HFFc6 (cell line): ENCODE measurements at places on chromosomes 16 and 17. TPM values are rescaled to one million over a fixed set of nuclear protein-coding genes. Genes with fewer than 3 reads are reported as not detected.
A peak's percentile ranks its signal among the peaks of the same experiment; 100 is the strongest.

- no peak for DNase-seq
- H3K36me3 ChIP-seq, result peaks cover 17% of the 10 kb centered on the region
- peaks cover 2% of the 10 kb centered on the region for H3K27me3 ChIP-seq
- peaks cover 20% of the 10 kb centered on the region for H3K4me1 ChIP-seq
- H3K27ac ChIP-seq, result no peak overlapping the region
Measured at GRCh38 chr17:45270828-45271418, 9.0 kb upstream of the SPATA32 start.

The NPIPA8 gene
- total RNA-seq, result 15.5 to 17.4 TPM (median 16.1 TPM) in 3 replicates

The GLIS2 gene
- total RNA-seq, result 24.0 to 26.0 TPM (median 24.1 TPM) in 3 replicates

- H3K36me3 ChIP-seq, result no peaks in the 10 kb centered on the region
- DNase-seq, result no peak
- H3K27ac ChIP-seq, result no peak overlapping the region
- H3K4me3 ChIP-seq, result no peak overlapping the region
- peaks cover 31% of the 10 kb centered on the region for H3K27me3 ChIP-seq
Measured at GRCh38 chr17:37726891-37727675, 17.8 kb downstream of the HNF1B start.

The GP1BA gene
- not detected in 3 replicates for total RNA-seq

GRCh38 chr16:19700319-19700781 is 17.7 kb downstream of the KNOP1 start:
- peaks cover 10% of the 10 kb centered on the region; the same call in 1 of the 2 replicates for H3K27me3 ChIP-seq
- H3K4me3 ChIP-seq, result 0 out of 2 replicates have a peak overlapping the region, but pooled peaks have one; percentile 15
- peaks cover 62% of the 10 kb centered on the region for H3K4me1 ChIP-seq
- no peak for DNase-seq
- H3K36me3 ChIP-seq, result peaks cover 46% of the 10 kb centered on the region

GRCh38 chr17:49496183-49496866 is 1.2 kb downstream of the NGFR start:
- peaks cover 64% of the 10 kb centered on the region for H3K27me3 ChIP-seq
- H3K27ac ChIP-seq, result no peak overlapping the region
- H3K4me1 ChIP-seq, result no peaks in the 10 kb centered on the region

GRCh38 chr17:34750004-34750403 is 170.6 kb downstream of the TMEM132E start:
- H3K36me3 ChIP-seq, result no peaks in the 10 kb centered on the region
- no peak overlapping the region for H3K4me3 ChIP-seq
- peaks cover 5% of the 10 kb centered on the region; the same call in 1 of the 2 replicates for H3K27me3 ChIP-seq
- H3K4me1 ChIP-seq, result no peaks in the 10 kb centered on the region
- no peak overlapping the region for H3K27ac ChIP-seq

DNA sequence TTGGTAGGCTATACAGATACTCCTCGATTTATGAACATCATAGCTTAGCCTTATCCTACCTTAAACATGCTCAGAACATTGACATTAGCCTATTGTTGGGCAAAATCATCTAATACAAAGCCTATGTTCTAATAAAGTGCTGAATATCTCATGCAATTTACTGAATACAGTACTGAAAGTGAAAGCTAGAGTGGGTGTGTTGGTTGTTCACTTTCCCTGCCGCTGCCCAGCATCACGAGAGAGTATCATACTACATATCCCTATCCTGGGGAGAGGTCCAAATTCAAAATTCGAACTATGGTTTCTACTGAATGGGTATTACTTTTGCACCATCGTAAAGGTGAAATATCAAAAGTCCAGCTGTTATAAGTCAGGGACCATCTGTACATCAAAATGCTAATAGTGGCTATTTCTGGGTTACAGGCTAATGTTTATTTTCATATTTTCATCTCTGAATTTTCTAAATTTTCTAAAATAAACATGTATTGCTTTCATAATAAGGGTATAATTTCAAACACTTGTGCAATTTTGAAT is 54.5 kb downstream of the NACA2 start:
- DNase-seq, result no peak
- H3K4me3 ChIP-seq, result peak overlapping the region; percentile 81
- H3K4me1 ChIP-seq, result peaks cover 5% of the 10 kb centered on the region; the same call in 1 of the 2 replicates
- peaks cover 6% of the 10 kb centered on the region for H3K36me3 ChIP-seq
- H3K27me3 ChIP-seq, result peaks cover 2% of the 10 kb centered on the region; the same call in 1 of the 2 replicates

GRCh38 chr16:16973707-16974591 is 496.8 kb downstream of the XYLT1 start:
- H3K27me3 ChIP-seq, result no peaks in the 10 kb centered on the region
- no peaks in the 10 kb centered on the region for H3K4me1 ChIP-seq
- no peak for DNase-seq
- no peak overlapping the region for H3K4me3 ChIP-seq

- no peak overlapping the region for H3K27ac ChIP-seq
- H3K27me3 ChIP-seq, result peaks cover 50% of the 10 kb centered on the region
- DNase-seq, result no peak
- no peak overlapping the region for H3K4me3 ChIP-seq
Measured at GRCh38 chr16:85882181-85882810, 16.7 kb upstream of the IRF8 start.

The ZNF785 gene
- total RNA-seq, result 8.1 to 9.5 TPM (median 9.4 TPM) in 3 replicates

The TANC2 gene
- 69.5 to 103 TPM (median 83.2 TPM) in 3 replicates for total RNA-seq

DNA sequence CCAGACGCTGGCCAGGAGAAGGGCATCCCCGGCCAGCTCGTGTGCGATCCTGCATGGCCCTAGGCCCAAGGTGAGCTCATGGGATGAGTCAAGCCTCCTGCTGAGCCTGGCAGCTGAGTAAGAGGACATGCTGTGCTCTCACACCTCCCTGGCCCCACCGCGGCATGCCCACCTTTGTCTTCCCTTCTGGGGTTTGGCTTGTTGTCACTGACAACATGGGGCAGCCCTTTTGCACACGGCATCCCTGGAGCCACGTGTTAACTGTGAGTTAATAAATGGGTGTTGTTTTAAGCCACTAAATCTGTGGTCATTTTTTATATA is 8.9 kb upstream of the TNS4 start:
- no peak for DNase-seq
- peaks cover 1% of the 10 kb centered on the region; the same call in 1 of the 2 replicates for H3K27me3 ChIP-seq
- no peak overlapping the region for H3K4me3 ChIP-seq
- peaks cover 26% of the 10 kb centered on the region for H3K4me1 ChIP-seq
- no peak overlapping the region for H3K27ac ChIP-seq
- H3K36me3 ChIP-seq, result no peaks in the 10 kb centered on the region

GRCh38 chr17:79741751-79742588 is 11.2 kb downstream of the ENPP7 start:
- no peak overlapping the region for H3K4me3 ChIP-seq
- no peaks in the 10 kb centered on the region for H3K36me3 ChIP-seq
- peak; percentile 31 for DNase-seq
- peaks cover 12% of the 10 kb centered on the region; the same call in 1 of the 2 replicates for H3K4me1 ChIP-seq

DNA sequence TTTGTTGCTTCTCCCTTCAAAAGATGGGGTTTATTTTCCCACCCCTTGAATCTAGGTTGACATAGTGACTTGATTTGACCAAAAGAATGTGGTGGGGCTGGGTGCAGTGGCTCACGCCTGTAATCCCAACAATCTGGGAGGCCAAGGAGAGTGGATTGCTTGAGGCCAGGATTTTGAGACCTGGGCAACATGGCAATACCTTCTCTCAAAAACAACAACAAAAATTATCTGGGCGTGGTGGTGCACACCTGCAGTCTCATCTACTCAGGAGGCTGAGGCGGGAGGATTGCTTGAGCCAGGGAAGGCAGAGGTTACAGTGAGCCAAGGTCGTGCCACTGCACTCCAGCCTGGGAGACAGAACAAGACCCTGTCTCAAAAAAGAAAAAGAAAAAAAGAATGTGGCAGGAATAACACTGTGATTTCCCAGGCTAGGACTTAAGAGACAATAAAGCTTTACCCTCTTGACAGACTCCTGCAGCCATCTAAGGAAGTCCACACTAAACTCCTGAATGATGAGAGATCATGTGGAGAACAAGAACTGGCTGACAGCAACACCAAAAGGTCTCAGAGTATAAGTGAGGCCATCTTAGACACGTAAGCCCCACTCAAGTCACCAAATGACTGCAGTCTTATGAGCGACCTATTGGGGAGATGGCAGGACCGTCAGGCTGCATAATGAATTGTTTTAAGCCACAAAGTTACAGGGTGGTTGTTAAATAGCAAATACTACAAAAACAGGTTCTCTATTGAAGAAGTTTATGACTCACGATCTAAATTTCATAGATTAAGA is 37.0 kb downstream of the FBXL20 start:
- H3K27ac ChIP-seq, result peak overlapping the region; percentile 74; the same call in 1 of the 2 replicates
- H3K27me3 ChIP-seq, result no peaks in the 10 kb centered on the region; the same call in 1 of the 2 replicates
- H3K4me1 ChIP-seq, result peaks cover 26% of the 10 kb centered on the region
- H3K36me3 ChIP-seq, result no peaks in the 10 kb centered on the region
- peak overlapping the region; percentile 76 for H3K4me3 ChIP-seq

- H3K36me3 ChIP-seq, result no peaks in the 10 kb centered on the region
- peaks cover 4% of the 10 kb centered on the region for H3K27me3 ChIP-seq
- DNase-seq, result no peak
- no peak overlapping the region for H3K4me3 ChIP-seq
- peak overlapping the region; percentile 100; the same call in 1 of the 2 replicates for H3K27ac ChIP-seq
Measured at GRCh38 chr17:50213026-50214022, 11.9 kb upstream of the COL1A1 start.

The RNF43 gene
- total RNA-seq, result not detected in 2 replicates

- H3K36me3 ChIP-seq, result peaks cover 5% of the 10 kb centered on the region
- H3K4me1 ChIP-seq, result peaks cover 47% of the 10 kb centered on the region
- peak overlapping the region; percentile 29 for H3K27ac ChIP-seq
- H3K4me3 ChIP-seq, result no peak overlapping the region
- peaks cover 4% of the 10 kb centered on the region for H3K27me3 ChIP-seq
Measured at GRCh38 chr16:56269281-56269680, 78.0 kb downstream of the GNAO1 start.

GRCh38 chr17:42679492-42680330 is 1.9 kb downstream of the CCR10 start:
- peak overlapping the region; percentile 86 for H3K4me3 ChIP-seq
- peak overlapping the region; percentile 89 for H3K27ac ChIP-seq
- H3K27me3 ChIP-seq, result peaks cover 8% of the 10 kb centered on the region
- H3K4me1 ChIP-seq, result peaks cover 55% of the 10 kb centered on the region
- H3K36me3 ChIP-seq, result peaks cover 5% of the 10 kb centered on the region; the same call in 1 of the 2 replicates

- H3K27ac ChIP-seq, result no peak overlapping the region
- peaks cover 25% of the 10 kb centered on the region for H3K36me3 ChIP-seq
- H3K4me1 ChIP-seq, result peaks cover 37% of the 10 kb centered on the region
- no peak overlapping the region for H3K4me3 ChIP-seq
- DNase-seq, result no peak
Measured at GRCh38 chr17:59353936-59354755, 22.7 kb downstream of the YPEL2 start.

DNA sequence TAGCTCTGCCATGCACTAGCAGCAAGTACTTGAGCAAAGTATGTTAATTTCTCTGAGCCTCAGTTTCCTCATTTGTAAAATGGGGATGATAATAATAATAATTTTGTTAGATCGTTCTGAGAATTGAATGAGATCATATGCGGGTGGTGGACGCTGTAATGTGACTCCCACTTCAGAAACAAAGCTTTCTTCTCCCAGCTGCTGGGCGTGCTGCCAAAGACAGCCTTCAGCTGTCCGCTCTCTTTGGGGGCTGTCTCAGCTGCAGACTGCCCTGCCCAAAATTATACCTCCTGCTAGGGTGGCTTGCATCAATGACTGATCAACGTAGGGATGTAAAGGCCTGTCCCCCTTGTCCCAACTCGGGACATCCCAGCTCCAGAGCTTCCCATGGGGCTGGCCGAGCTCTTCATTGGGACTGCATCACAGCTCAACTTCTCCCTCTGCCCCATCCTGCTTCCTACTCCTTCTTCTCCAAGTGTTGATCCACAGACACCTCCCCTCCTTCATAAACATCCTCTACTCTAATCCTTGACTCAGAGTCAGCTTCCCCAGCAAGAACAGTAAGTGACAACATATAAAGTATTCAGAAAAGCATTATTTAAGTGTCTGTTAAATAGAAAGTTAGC is 30.7 kb upstream of the CDH5 start:
- no peak overlapping the region for H3K27ac ChIP-seq
- no peak overlapping the region for H3K4me3 ChIP-seq
- no peaks in the 10 kb centered on the region for H3K36me3 ChIP-seq

GRCh38 chr16:11025120-11025531 is 80.8 kb downstream of the CLEC16A start:
- H3K4me3 ChIP-seq, result no peak overlapping the region
- peaks cover 54% of the 10 kb centered on the region for H3K36me3 ChIP-seq
- H3K27ac ChIP-seq, result no peak overlapping the region
- peaks cover 38% of the 10 kb centered on the region for H3K4me1 ChIP-seq
- DNase-seq, result no peak

GRCh38 chr16:67967183-67967957 is 1.1 kb downstream of the SLC12A4 start:
- peaks cover 5% of the 10 kb centered on the region; the same call in 1 of the 2 replicates for H3K27me3 ChIP-seq
- H3K36me3 ChIP-seq, result peaks cover 41% of the 10 kb centered on the region
- peak overlapping the region; percentile 100 for H3K4me3 ChIP-seq
- peak overlapping the region; percentile 97 for H3K27ac ChIP-seq
- DNase-seq, result peak; percentile 45
- peaks cover 48% of the 10 kb centered on the region for H3K4me1 ChIP-seq

- no peaks in the 10 kb centered on the region for H3K4me1 ChIP-seq
- no peak overlapping the region for H3K27ac ChIP-seq
- peaks cover 8% of the 10 kb centered on the region for H3K27me3 ChIP-seq
- no peak overlapping the region for H3K4me3 ChIP-seq
- H3K36me3 ChIP-seq, result no peaks in the 10 kb centered on the region
Measured at GRCh38 chr16:280005-280460, 358 bp upstream of the ARHGDIG start.

GRCh38 chr17:67700037-67700724 is 17.6 kb upstream of the NOL11 start:
- no peak for DNase-seq
- H3K27ac ChIP-seq, result no peak overlapping the region
- no peaks in the 10 kb centered on the region for H3K36me3 ChIP-seq

- no peak for DNase-seq
- no peak overlapping the region for H3K27ac ChIP-seq
- H3K4me1 ChIP-seq, result no peaks in the 10 kb centered on the region
- no peak overlapping the region for H3K4me3 ChIP-seq
- H3K36me3 ChIP-seq, result no peaks in the 10 kb centered on the region
Measured at GRCh38 chr17:70763018-70763417, 593.7 kb downstream of the KCNJ2 start.

The C16orf86 gene
- 1.0 to 2.0 TPM (median 1.3 TPM) in 3 replicates for total RNA-seq

DNA sequence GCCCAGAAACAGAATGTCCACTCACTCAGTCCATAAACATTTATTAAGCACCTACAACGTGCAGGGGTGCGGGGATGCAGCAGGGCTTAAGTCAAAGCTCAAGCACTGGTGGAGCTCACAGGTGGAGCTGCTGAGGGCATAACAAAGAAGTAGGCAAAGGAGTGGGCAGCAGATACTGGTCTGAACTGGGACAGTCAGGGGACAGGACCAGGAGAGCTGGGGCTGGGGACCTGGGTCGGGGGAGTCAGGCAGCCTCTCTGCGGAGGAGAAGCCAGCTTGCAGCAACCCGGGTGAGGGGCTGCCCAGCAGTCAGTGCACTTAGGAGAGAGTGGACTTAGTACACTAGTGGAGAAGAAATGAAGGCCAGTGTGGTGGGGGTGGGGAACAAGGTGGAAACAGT is 10.0 kb upstream of the TNFRSF13B start:
- no peak for DNase-seq
- no peaks in the 10 kb centered on the region; the same call in 1 of the 2 replicates for H3K27me3 ChIP-seq
- no peak overlapping the region for H3K4me3 ChIP-seq
- H3K4me1 ChIP-seq, result peaks cover 45% of the 10 kb centered on the region
